ENCODE measurements at places on chromosomes 12 and 14.

GRCh38 chr14:29442696-29443095, 485.0 kb downstream of the PRKD1 start:
- no peak for DNase-seq

DNA sequence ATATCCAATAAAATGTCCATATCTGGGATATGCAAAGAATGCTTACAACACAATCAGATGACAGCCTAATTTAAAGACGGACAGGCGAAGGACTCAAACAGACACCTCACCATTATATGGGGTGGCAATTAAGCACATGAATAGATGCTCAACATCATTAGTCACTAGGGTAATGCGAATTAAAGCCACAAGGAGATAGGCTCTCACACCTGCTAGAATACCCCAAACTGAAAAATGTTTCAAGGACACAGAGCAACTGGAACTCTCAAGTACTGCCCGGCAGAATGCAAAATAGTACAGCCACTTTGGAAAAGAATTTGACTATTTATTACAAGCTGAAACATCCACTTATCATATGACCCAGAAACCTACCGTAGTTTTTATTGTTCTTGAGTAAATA, 42.9 kb downstream of the FERMT2 start:
- DNase-seq = no peak

- no peak for DNase-seq
Observed at GRCh38 chr12:77940011-77940423, 109.3 kb downstream of the NAV3 start.

GRCh38 chr12:26704684-26705460, 128.1 kb downstream of the ITPR2 start:
- no peak for DNase-seq

DNA sequence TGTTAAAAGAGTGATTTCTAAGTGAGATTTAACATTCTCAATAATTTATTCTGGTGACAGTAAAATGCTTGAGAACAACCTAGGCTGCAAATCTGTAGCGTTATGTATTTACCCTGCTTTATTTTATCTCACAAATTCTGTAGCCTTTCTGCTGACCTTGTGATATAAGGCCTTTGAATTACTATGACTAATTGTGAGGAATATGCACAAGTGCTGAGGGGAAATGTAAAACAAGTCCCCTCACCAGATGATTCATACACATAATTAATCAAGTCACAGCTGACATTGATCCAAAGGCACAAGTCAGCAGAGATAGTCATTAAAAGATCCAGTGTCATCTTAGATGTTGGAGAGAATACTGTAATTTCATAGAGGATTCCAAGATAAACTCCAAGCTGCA, 992.7 kb upstream of the USP15 start:
- no peak for DNase-seq

GRCh38 chr12:100857971-100858370, 63.4 kb downstream of the ANO4 start:
- no peak for DNase-seq

DNA sequence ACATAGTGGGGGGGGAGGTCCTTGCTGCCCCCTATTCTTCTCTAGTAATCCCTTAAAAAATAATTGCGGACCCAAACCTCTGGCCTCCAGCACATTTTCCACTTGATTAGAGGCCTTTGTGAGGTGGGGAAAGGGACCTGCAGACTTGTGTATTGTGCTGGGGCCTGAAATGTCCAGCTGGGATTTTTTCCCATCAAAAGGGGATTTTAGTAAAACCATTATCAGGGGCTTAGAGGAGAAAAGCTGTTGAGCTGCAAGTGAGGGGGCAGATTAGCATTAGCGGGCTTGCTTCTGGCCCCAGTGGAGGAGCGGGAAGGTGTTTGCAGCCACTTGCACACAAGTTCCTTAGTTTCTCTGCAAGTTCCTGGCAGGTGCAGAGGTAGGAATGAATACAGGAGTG, 13.9 kb downstream of the FBXL14 start:
- no peak for DNase-seq

DNA sequence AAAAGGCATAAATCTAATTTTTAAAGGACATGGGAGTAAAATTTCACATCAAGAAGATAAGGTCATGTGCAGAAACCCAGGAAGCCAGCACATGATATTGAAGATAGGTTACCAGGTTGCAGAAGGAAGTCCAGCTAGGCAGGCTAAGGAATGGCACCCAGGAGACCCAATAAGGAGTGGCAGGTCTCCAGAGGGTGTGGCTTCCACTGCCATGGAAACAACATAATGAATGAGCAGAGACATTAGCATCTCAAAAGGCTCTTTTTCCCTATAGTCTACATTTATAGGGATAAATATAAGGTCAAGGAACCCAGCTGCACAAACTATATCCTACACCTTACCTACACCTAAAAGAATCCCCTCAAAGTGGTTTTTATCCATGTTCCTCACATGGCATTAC, 275.9 kb downstream of the RPS29 start:
- DNase-seq = no peak

GRCh38 chr14:104297313-104297704, 158.9 kb downstream of the KIF26A start:
- DNase-seq = no peak

DNA sequence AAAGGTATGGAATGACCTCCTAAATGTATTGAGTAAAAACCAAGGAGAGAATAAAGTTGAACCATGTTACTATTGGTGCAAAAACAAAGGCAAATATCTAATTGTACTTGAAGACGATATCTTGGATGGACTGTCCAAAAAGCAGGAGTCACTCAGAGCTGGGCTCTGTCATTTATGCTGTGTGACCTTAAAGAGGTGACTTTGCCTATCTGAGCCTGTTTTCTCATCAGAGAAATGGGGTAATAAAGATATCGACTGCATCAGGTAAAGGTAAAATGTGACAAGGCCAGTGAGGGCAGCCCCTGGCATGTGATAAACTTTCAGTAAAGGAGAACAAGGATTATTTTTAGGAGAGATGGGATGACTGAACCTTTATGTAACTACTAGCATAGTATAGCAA, 1.8 kb upstream of the ABCB9 start:
- no peak for DNase-seq

GRCh38 chr12:118418385-118419057, 42.2 kb downstream of the SUDS3 start:
- no peak for DNase-seq

DNA sequence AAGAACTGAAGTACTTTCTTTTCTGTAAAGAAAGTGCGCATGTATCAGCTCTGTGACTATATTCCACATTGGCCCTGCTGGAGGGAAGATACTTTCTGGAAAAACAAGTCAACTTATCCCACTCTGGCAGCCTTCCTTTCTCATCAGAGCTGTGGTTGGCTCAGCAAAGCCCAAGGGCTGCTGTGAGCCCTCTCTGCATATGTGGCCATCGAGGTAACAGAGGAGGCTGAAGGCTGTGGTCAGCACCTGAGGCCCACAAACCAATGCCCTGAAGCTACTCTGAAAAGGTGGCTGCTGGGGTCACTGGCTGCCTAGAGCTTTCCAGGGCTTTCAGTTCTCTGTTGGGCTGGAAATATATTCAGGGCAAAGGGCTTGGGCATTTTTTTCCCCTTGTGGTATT, 70.8 kb upstream of the IGF1 start:
- DNase-seq = no peak

- no peak for DNase-seq
Observed at GRCh38 chr12:3520168-3520567, 29.2 kb downstream of the PRMT8 start.

DNA sequence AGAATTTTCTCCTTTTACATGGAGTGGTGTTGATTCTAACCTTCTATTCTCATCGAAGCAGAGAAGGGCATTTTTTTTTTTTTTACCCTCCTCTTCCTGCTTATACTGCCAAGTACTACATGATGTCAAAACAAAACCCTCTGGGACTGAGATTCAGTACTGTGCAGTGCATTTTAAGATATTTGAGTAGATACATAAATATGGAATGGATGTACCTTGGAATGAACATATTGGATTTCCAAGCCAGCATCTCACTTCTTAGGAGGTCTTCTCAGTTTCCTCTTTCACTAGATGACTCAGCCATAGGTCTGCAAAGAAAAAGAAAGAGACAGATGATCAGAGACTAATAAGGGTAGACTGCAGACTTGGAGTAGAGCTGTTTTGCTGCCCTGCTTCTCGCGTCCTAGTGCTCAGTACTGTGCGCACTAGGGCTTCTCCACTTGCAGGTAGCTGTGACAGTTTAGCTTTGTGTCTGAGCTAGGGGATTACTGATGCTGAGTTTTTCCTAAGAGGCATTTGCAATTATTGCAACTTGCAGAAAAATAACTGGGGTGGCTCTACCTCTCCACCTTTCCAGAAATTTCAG, 20.4 kb downstream of the TPH2 start:
- no peak for DNase-seq

DNA sequence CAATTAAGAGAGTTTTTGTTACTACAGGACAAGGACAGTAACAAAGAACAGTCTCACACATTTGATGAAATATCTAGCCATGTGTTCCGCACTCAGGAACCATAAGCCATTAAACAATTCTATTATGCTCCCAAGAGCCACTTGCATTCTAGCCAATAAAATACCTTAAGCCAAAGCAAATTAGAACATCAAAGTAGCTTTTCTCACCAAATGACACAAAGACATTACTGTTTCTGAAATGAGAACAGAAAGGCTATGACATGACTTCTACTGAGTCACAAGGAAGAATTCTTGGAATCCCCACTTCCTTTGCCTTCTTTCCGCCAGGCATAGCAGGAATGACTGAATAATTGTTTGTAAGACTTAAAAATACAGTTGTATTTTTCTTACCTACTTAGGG, 445.8 kb downstream of the ATP23 start:
- DNase-seq = no peak

GRCh38 chr14:98928418-98928817, 343.6 kb downstream of the BCL11B start:
- DNase-seq = no peak

DNA sequence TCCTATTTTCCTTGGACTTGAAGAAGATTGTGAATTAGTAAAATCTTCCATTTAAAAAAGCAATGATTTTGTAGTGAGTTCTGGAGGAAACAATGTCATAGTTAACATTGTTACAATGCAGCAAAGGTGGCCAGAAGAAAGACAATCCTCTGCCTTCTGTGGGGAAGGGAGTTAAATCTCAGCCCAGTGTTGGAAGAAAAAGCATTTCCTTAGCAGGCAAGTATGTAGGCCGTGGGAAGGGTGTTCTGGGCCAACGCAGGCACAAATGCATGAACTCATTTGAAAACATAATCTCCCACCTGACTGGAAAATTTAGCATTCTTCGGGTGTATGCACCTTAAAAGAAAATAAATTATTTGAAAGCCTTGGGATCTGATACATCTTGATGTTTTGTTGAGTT, 258.6 kb downstream of the ADAMTS20 start:
- no peak for DNase-seq

- DNase-seq = no peak
Observed at GRCh38 chr12:116381744-116382685, 104.5 kb upstream of the MED13L start.

- DNase-seq = no peak
Observed at GRCh38 chr14:103030741-103031565, 26.4 kb downstream of the CDC42BPB start.

GRCh38 chr14:104161602-104162367, 23.4 kb downstream of the KIF26A start:
- no peak for DNase-seq

- no peak for DNase-seq
Observed at GRCh38 chr14:31232081-31232480, 24.5 kb upstream of the HECTD1 start.

GRCh38 chr12:108571609-108572165, 9.3 kb downstream of the ISCU start:
- no peak for DNase-seq

DNA sequence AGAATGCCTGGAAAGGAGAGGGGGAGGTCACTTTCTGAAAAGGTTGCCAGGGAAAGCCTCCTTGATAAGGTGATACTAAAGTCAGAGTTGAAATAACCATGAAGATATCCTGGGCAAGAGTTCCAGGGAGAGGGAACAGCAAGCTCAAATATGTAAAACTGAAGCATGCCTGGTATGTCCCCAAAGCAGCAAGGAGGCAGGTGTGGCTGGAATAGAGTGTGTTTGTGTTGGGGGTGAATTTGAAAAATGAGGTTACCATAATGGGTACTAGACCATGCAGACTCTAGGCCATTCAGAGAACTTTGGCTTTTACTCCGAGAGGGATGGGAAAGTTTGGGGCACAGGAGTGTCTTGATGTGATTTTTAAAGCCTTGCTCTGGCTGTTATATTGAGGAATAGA, 66.7 kb upstream of the PTCSC3 start:
- no peak for DNase-seq

DNA sequence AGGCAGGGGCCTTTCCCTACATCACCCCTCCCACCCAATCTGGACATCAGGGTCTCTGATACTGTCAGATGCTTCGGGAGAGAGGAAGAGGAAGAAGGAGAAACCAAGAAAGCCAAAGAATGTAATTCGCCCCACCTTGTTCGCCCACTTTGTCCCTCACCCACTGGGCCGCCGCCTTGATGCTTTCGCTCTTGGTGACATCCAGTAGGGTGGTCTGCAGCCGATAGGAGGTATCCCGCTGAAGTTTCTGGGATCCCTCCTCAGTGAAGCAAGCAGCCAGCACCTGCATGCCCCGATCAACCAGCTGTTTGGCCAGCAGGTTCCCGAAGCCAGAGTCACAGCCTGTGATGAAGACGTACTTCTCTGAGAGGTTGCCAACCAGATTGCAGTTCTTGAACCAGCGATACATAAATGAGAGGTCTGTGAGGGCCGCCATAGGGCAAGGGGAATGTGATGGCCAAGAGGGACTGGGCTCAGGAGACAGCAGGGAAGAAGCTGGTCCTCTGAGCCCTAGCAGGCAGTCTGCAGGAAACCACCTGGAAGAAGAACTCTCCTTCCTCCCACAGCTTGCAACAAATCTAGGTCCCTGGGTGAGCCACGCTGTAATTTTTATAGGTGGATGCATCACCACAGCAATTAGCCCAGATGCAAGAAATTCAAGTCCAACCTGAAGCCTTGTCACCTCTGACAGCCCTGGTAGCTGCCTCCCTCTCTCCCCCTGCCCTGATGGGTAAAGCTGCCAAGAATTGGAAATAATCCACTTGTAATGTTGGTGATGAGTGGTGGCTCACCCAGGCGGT, at the start of gene SDR9C7:
TSS of gene SDR9C7 (minus strand) at position 583 of the 800 bp plus-strand sequence. CDS start at position 436, 147 bp downstream.
- DNase-seq = no peak

DNA sequence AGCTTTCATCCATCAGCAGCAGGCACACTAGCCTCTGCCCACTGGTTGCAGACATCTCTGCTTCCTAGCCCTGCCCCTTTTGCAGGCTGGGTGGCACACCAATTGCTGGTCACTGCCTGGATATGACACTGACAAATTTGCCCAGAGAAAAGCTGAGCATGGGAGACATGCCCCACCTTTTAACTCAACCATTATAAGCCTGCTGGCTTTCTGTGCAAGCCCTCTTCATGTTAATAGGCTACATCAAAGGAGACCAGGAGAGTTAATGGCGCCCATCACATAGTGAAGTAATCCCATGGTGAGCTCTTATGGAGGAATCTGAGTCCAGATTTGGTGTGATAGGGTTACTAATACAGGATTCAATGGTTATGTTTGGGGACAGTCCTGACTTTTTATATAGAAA, 139.2 kb downstream of the KICS2 start:
- DNase-seq = no peak

DNA sequence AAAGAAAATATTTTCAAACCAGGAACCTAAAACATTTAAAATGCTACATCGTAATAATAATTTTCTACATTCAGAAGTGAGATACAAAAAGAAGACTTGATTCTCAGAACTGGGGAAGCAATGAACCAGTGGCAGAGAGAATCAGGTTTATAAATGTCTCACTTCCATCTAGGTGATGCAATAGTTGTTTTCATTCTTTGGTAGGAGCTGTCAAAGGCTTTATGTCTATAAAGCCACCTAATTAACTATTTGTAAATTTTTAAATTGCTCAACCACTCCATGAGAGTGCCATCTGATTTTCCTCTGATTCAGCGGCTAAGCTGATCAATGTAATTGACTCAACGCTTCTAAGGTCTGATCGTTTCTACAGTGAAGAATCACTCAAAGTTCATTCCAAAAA, 66.1 kb downstream of the ARMH4 start:
- no peak for DNase-seq

Data from left renal cortex interstitium (tissue), 4 donors.